ENCODE measurements at places on chromosomes 3 and 15.

DNA sequence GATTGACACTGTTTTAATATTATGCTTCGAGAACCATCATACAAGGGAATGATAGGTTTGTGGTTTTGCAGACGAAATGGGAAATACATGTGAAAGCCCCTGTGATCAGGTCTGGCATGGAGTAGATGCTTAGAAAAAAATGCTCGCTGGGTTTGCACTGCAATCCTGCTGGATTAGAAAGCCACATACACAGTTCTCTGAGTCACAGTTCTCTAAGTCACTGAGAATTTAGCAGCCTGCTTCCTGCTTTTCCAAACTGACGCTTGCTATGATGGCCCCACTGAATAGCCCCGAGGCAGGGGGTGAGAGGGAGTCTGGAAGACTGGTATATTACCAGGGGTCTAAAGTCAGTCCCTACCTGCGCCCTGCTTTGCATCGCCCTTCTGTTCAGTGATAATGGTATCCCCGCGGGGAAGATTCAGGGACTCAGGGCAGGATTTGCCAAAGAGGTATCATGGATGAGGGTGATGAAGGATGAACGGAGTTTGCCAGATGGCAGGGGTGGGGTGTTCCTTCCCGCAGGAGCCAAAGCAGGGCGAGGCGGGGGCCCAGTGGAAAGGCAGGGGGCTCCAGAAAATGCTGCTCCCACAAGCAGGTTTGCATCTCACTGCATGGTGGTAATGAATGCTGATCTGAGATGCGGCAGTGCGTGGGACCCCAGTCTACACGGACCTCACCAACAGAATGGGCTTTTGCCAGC is 82.3 kb downstream of the IQSEC1 start:
- no peak for DNase-seq

DNA sequence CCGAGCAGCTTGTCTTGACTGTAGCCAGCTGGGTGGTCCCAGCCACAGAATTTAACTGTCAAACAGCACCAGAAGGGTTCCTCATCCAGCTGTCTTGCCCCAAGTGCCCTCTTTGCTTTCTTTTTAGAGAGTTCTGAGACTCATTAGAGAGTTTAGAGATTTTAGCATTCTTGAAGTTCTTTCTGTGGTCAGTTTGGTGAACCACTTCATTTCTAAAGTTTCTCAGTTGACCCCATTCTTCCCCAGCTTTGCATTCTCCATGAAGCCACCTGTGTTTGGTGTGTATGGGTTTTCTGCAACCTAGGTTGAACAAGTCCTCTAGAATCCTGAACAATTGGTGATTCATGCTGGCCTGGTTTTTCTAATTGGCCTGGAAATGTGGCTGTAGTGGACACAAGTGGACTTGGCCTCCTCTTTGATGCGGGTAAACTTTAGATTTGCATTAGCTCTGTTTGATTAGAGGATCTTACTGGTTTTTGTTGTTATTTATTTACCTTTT is 33.7 kb downstream of the FLNB start:
- no peak for DNase-seq

DNA sequence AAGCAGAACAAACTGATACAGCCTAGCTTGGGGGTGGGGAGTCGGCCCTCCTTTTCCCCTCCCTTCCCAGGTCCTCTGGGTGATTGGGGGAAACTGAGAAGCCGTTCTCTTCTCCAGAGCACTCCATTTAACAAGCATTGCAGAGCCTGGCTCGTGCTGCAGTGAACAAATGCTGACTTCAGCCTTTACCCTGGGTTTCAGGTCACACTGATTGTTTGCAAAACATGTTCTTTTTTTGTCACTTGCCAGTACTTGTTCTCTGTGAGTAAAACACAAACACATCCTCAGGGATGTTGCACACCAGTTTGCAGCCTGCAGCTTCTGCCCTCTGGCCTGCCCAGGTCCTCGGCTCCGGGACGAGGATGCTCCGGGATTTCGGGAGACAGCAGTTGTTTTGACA is 132.8 kb downstream of the PGPEP1L start:
- no peak for DNase-seq

DNA sequence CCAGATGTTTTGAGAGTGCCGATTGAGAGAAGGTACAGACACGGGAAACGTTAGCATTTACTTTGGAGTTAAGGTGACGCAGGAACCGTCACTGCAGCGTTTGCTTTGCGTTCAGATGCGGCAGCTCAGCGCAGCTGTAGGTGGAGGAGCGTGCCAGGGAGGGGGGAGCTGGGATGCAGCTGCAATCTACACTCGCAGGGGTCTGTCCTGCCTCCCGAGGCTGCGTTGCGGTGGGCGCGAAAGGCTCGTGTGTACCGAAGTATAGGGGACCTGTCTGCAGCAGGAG is 425 bp upstream of the FYTTD1 start:
- peak; percentile 79 for DNase-seq

- DNase-seq, result no peak
These were observed 102.5 kb upstream of the FAM3D start for GRCh38 chr3:58769065-58769464.

DNA sequence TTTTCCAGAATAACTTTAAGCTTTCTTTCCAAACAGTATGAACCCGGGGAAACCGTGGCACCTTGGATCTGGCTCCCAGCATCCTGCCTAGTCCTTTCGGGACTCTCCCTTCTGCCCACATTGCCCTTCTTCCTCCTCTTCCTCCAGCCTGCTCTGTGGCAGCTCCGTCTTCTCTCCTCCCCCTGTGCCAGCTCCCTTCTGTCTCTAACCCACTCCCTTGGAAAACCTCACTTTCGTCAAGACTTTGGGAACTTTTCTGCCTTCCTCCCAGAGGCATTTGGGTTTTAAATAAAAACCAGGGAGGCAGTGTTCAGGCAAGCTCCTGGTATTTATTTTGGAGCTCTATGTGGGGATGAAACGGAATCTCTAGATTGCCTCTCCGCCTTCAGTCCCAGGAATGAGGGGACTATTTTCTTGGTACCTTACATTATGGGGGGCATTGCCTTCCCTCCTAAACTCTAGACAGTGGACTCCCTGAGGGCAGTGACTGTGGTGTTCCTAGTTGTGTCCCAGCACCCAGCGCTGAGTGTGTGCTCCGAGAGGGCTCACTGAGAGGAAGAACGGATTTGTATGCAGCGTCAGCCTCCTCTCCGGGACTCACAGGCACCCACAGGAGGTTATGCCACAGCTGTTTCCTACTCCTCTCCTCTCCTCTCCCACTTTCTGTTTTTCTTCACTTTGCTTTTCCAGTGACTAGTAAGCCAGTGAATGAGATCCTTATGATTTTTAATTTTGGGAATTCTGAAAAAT is 105.4 kb upstream of the MRPS22 start:
- DNase-seq, result no peak

DNA sequence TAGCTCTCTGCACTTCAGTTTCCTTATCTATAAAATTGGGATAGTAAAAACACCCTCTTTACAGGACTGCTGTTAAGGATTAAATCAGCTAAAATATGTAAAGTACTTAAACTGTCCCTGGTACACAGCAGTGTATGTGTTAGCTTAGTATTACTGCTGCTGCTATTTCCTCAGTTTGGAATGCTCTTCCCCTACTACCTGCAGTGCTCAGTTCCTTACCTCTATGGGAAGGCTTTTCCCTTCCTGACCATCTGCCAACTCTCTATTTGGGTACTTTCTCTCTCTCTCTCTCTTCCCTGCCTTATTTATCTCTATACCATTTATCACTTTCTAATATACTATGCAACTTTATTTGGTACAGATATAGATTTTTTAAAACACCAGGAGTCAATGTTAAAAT is 26.5 kb downstream of the KPNA4 start:
- DNase-seq, result no peak

DNA sequence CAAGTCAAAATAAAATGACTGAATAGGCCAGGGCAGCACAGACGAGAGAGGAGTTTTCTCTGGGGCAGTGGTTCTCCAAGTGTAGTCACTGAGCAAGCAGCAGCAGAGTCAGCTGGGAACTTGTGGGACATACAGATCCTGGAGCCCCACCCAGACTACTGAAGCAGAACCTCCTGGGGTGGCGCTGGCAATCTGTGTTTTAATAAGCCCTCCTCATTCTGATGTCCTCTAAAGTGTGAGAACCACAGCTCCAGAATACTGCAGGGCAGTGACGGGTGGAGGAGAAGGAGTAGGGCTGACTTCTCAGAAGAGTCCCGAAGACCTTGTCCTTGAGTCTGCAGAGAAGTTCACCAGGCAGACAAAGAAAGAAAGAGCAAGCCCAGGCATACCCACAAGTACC is 251.3 kb upstream of the HES1 start:
- no peak for DNase-seq

- no peak for DNase-seq
These were observed 71.9 kb upstream of the FEZF2 start for GRCh38 chr3:62445275-62445674.

- DNase-seq, result no peak
These were observed 17.5 kb downstream of the PPP2R3A start for GRCh38 chr3:135982922-135983581.

DNA sequence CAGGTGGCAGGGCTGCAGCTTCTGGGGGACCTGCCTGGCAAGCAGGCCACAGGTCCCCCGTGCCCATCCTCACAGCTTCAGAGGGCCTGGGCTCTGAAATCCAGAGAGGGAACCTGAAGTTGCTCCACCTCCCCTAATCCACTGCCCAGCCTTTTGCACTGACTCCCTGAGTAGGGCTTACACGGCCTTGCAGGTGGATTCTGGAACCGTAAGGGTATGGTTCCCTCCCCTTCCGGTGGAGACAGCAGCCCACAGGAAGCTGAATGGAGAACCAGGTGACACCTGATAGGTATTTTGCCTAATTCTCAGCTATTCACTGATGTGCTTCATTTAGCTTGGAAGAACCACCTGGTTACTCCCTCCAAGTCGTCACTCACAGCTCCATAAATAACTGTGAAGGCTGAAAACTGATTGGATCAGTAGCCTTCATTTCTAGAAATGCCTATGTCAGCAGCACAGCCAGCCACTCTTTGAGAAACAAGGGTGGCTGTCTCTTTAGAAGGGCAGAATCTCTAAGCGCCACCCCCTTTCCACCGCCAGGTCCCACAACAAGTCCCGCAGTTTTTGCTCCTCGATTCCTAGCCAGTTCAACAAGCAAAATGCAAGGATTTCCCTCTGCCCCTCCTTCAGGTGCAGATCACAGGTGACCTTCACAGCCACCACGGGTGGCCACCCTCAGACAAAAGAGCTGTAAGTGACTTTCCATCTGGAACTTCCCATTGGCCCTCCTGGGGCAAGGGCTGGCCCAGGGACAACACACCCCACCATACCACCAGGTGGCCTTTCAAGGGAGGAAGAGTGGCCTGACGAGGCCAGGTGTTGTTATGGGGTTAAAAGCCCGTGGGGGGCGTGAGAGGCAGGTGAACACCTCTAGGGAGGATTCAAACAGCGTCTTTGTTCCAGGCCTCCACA is 112.9 kb downstream of the SEC22A start:
- DNase-seq, result no peak

GRCh38 chr3:87575550-87575949 is 299.2 kb upstream of the POU1F1 start:
- no peak for DNase-seq

GRCh38 chr3:123953735-123954134 is 7.3 kb downstream of the CCDC14 start:
- no peak for DNase-seq

- no peak for DNase-seq
These were observed 286.3 kb downstream of the ZNF385D start for GRCh38 chr3:21464746-21465145.

DNA sequence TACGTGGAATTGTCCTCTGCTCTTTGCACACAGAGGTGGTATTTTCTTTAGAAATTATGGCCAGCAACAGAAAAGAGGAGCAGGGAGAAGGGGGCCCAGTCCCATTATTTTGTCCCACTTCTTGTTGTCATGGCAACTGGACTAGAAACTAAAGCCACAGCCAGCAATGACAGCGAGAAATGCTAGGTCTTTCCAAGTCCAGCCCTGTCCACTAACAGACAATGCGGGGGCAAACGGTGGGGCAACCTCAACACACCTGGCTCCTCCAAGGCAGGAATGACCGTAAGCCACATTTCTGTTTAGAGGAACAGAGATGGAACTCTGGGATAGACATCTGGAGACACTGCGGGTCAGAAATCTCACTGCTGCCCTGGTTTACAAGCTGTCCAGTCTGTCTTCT is 107.3 kb downstream of the RFTN1 start:
- DNase-seq, result no peak

DNA sequence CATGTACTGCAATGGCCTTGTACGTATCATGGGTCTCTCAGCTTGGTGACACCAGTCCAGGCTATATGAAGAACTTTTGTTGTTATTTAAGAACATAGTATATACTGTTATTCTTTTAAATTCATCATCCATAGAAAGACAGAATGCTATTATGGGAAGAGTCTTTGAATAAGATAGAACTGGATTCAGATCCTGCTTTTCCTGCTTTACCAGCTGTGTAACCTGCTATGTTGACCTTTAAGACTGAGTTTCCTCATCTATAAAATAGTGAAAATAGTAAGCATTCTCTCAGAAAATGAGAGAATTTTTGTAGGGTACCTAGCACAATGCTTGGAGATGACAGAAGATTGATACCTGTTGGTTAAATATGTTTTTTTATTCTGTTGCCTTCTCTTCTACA is 204.1 kb upstream of the TBL1XR1 start:
- DNase-seq, result no peak

DNA sequence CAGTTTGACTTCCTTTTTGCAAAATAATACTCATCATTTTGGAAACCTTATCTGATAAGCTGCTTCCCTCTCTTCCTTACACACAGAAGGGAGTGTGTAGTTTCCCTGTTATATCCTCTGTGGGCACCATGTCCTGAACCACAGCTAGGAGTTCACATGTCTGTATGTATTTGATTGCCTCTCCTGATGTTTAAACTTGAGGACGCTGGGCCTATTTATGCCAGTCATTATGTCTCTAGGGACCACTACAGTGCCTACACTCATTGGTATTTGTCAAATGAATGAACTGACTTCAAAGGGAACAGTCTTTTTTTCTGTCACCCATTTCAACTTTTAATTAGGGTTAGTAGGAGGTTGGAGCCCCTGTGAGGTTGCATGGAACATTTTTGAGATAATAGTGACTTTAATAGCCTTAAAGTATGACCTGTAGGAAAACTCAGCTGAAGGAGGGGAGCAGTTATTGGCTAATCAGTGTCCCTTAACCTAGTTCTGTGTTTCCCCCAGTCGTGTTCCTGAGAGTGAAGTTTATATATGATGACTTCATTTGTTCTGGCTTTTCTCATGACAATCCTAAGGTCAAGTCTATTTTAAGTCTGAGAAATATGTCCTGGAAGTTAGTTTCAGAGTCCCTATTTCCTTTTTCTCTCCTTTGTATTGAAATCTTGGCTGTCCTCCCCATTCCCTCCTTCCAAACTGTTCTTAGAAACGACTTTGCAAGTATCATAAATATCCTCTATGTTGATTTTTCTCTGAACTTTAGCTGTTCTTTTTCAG is 28.9 kb downstream of the PDE8A start:
- DNase-seq, result no peak

- DNase-seq, result no peak
These were observed 8.5 kb downstream of the MINDY2 start for GRCh38 chr15:58779554-58779953.

Measured in hypothalamus (tissue), 51 donors.